ENCODE measurements at places on chromosomes 7 and 10.

- DNase-seq: no peak
Observed at GRCh38 chr10:23192712-23193434, 761 bp downstream of the PTF1A start.

DNA sequence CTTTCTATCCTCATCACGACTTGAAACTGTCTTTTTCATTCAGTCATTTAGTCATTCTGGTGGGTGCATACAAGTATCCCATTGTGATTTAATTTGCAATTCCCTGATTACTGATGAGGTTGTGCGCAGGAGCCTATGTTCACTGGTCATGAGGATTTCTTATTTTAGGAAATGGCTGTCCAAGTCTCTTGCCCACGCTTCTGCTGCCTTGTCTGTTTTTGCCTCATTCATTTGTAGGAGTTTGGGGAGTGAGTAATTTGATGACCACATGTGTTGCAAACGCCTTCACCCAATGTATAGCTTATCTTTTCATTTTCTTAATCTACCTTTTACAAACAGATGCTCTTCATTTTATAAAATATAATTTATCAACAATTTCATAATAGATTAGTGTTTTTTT lies 127.3 kb downstream of the ARHGAP22 start:
- DNase-seq: no peak

DNA sequence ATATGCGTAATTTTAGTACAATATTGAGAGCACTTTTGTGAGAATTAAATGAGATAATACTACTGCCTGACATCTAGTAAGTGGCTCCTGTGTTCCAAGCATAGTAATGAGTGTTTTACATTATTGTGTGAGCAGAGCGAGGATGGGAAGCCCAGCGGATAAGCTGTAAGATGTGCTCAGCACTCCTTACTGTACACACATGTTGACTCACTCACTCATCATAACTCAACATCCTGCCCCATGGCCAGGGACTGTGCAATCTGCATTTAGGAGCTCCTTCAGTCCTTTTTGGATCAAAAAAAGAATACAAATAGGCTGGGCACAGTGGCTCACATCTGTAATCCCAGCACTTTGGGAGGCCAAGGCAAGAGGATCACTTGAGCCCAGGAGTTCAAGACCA lies 72.9 kb upstream of the NEBL start:
- no peak for DNase-seq

DNA sequence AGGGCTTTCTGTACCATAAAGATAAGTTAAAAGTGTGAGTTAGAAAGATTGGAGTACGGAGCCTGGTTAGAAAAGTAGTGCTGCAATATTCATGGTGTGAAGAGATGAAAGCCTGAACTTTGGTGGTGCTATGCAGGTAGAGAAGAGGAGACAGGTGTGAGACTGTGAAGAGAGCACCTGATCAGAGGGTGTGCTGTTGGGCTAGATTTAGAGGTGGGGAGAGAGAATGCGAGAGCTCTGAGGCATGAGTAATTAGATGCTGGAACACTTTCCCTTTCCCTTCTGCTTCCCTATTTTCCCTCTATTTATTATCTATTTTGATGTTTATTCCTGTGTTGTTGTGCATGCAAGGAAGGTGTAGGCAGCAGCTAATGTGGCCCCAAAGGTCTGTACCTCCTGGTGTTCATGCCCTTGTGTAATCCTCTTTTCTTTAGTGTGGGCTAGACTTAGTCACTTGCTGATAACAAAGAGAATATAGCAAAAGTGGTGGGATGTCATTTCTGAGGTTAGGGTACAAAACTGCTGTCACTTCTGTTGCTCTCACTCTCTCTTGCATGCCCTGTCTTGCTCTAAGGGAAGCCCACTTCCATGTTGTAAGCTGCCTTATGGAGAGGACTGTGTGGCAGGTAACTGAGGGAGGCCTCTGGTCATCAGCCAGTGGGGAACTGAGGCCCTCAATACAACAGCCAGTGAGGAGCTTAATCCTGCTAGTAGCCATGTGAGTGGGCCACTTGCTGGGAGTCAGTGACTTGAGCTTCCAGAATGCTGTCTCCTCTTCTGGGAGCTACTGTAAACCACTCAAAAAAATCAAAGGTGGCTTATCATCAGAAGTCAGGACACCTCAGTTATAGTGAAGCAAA lies 2.6 kb upstream of the ATXN7L1 start:
- no peak for DNase-seq

- no peak for DNase-seq
Observed at GRCh38 chr10:118842843-118843624, 88.3 kb upstream of the CACUL1 start.

DNA sequence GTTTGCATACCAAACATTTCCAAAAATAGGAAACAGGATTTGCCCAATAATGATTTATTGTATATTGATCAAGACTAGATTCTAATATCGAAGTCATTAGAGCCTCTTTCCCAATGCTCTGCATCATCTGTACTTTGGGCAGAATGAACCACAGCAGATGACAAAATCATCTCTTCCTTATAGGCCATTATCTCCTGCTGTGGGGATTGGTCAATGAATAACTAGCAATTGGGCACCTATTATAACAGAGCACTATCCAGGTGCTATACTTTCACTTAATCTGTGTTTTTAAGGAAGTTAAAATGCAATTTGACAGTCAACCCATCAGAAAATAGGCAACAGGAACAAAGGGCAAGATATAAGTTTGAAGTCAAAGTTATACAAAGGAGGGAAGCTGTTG lies 290.3 kb downstream of the AHR start:
- DNase-seq: no peak

DNA sequence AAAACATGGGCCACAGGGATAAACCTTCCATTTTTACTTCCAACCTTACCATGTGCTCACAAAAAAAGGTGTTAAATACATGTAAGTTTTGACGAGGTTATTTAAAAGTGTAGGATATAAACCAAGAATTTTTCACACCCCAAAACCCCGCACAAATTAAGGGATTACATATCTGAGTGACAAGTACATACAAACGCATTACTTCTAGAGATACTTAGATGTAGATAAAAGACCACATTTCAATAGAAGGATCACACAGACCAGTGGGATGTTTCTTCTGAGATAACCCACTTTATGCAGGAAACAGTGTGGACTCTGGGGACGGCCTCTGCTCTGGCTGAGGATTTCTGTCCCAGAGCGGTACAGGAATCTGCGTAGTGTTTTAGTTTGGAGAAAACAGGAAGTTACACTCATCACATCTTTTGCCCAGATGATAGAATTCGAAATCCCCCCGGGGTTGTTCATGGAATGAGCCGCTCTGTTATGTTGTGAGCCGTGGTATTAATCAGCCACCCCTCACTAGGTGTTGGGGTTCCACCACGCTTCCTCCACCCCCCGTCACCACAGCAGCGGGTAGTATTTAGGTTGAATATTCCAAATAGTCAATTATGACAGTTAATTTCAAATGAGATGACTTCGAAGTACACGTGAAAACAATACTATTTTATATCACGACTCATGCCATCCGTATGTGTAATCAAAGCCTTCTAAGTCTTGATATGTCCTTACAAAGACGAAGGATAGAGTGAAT lies 1.3 kb upstream of the CUL1 start:
- DNase-seq: peak; percentile 44

DNA sequence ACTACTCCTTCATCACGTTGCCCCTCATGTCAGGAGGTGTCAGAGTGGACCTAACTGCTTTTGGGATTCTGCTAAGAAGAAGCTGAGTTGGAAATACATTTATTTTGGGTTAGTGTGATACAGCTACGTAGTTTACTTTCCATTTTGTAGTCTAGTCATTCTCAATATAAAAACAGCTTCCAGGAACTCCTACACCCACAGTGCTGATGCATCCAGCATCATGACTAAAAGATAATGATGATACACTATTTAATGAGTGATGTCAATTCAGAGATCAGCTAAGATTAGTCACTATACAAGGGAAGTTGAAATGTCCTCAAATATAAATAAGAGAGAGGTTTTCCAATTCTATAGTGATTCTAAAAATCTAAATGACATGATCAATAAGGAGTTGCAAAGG lies 264.2 kb upstream of the SLC26A5 start:
- no peak for DNase-seq

GRCh38 chr10:60872451-60872850 lies 71.5 kb downstream of the RHOBTB1 start:
- no peak for DNase-seq

DNA sequence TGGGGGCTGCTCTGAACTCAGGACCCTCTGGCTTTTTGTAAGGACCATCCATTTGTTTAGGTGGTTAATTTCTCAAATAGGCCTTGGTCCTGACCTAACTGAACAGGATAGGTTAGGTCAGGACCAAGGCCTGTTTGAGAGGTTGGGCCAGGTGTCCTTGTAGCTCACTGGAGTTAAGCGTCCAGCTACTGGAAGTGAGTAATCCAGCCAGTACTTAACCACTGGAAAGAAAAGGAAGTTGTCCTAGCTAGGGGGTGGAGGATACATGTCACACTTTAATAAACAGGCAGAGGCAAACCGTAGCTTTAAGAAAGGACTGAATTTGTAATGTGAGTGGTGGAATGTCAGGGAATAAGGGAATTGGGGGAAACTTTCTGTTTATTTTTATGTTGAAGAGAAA lies 96.0 kb downstream of the GPR85 start:
- DNase-seq: no peak

GRCh38 chr10:118392761-118393160 lies 50.6 kb upstream of the FAM204A start:
- no peak for DNase-seq

GRCh38 chr7:95915731-95916130 lies 143.4 kb downstream of the DYNC1I1 start:
- no peak for DNase-seq

DNA sequence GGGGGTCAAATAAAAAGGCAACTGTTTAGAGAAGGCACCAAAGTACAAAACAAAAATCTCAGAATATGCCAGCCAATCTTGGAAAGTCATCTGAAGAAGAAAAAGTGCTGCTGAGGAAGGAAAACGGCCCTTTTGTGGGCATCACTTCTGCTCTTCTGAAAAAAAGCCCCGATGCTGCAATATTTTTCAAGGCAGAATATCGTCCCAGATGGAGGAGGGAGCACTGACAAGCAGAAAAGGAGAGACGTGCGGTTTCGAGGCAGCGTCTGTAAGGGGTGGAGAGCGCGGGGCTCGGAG lies 959 bp upstream of the ATRNL1 start:
- DNase-seq: no peak

GRCh38 chr10:61967298-61967697 lies 65.8 kb downstream of the ARID5B start:
- DNase-seq: no peak

DNA sequence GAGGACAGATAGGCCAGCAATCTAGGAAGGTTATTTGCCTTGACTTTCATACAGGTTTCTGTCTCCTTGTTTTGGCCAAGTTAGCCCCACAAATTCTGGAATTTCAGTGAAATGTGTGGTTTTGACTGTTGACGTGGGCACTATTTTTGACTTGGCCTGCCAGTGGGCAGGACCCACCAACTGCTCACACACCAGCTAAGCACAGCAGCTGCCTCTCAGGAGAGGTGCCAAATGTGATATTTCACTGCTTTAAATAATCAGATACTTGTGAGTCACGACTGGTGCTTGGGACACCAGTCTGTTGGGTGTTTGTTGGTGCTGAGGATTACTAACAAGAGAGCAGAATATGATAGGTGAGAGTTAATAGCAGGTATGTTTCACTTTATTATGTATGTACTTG lies 409.7 kb upstream of the MTPN start:
- DNase-seq: no peak

DNA sequence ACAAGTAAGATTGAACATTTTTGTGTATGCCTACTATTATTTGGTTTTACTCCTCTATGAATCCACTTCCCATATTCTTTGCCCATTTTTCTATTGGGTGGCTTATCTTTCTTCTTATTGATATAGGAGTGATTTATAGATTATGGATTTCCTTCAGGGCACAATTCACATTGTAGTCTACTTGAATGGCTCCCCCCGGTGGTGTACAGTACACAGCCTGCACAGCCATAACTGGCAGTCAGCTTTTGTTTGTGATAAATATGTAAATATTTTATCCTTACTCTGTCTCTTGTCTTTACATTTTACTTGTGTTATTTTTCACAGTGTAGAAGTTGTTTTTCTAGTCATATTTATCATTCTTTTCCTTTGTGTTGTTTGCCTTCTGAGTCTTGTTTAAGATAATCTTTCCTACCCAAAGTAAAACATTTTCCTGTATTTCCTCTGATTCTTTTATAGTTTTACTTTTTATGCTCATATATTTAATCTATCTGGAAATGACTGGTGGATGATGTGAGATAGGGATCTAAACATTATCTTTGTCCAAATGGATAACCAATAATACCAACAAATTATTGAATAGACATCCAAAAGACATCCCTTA lies 23.9 kb upstream of the CALD1 start:
- DNase-seq: no peak

GRCh38 chr7:28767356-28767755 lies 190.8 kb downstream of the TRIL start:
- DNase-seq: no peak

DNA sequence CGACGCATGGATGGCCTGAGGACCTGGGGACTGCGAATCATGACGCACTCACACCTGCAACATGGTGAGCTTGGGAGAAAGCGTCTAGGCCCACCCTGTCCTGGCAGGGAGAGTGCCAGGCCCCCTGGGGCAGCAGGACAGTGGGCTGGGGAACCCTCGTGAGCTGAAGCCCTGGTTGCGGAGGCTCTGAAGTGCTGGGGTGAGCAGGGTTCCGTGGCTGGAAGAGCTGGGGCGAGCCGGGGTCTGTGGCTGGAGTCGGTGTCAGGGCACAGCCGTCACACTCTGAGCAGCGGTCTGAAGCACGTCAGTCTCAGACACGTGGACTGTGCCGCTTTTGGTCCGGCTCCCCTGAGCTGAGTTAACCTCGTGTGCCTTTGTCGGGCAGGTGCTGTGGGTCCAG lies 4.7 kb downstream of the SUN1 start:
- DNase-seq: no peak

- DNase-seq: no peak
Observed at GRCh38 chr10:84987039-84987438, 658.6 kb downstream of the CCSER2 start.

- no peak for DNase-seq
Observed at GRCh38 chr7:36192053-36192824, 39.2 kb downstream of the EEPD1 start.

- DNase-seq: no peak
Observed at GRCh38 chr10:14032406-14032998, 298.2 kb downstream of the FRMD4A start.

GRCh38 chr10:28241741-28242399 lies 61.0 kb downstream of the MPP7 start:
- peak; percentile 54 for DNase-seq

- DNase-seq: no peak
Observed at GRCh38 chr10:62805231-62806099, 945 bp downstream of the ADO start.

DNA sequence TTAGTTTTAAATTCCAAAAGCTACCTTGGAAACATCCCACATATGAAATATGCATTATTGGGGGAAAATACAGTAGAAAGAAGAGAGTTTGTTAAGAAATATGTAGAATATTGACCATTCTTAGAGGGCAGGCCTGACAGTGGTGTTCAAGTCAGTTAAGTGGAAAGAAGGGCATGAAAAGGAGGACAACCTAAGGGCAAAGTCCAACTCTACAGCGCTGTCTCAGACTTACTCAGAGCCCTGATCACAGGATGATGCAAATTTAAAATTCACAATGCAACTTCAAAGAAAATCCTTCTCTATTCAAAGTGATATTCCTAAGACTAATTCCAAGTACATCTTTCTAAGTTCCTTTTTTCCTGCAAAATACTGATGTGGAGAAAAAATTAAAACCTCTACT lies 139.1 kb upstream of the LRRTM3 start:
- no peak for DNase-seq

GRCh38 chr10:104642658-104643302 lies 1.7 kb downstream of the SORCS3 start:
- no peak for DNase-seq

All from HTR-8/SVneo (cell line).